NB4 (cell line): ENCODE measurements at places on chromosomes 1 and 21.

- DNase-seq: no peak
These were observed 150.7 kb upstream of the ZNF644 start for GRCh38 chr1:91172541-91172940.

DNA sequence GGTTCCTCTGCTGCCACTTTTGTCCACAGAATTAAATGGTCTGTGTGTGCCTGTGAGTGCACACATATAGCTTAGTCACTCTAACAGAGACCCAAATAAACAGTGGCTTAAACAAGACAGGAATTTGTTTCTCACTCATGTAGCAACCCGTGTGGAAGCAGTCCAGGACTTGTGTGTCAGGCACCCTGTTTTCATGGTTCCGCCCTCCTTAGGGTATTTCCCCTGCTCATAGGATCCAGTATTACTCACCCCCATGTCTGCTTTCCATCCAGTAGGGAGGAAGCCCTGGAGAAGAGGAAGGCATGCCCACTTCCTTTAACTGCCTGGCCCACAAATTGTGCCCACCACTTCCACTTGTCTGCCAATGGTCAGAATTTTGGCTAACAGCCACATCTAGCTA is 41.3 kb upstream of the TACSTD2 start:
- DNase-seq: peak; percentile 50

DNA sequence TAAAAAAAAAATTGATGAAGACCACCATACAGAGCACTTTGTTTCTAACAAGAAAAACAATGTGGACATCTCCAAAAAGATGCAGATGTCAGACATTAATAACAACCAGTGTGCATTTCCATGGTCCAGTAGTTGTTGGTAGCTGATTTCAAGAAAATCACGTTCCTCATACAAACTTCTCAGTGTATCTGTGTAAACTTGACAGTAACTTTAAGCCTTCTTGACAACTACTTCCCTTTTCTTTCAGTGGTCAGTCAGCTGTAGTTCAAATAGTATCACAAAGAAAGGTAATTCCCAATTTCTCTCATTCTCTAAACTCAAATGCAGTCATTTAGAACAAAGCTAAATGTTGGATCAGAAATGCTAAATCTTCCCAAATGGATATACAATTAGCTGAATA is 879.9 kb downstream of the AMY1C start:
- peak; percentile 1 for DNase-seq

GRCh38 chr1:202854787-202855186 is 34.2 kb downstream of the RABIF start:
- no peak for DNase-seq

DNA sequence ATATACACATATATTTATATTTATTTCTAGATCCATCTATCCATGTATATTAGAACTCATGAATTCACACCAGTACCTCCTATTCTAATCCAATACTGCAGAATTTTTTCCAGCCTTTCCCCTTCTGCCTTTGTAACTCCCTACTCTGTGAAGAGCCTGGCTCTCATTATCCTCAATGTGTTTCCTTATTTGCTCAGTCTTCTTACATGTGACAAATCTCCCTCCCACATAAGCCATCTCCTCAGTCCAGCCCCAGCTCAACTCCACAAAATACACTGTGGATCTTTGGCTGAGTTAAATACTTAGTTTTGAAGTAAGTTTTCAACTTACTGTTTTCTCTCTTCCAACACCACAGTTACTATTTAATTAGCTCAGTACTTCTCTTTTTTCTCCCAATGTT is 45.7 kb downstream of the ATP5PO start:
- DNase-seq: no peak

DNA sequence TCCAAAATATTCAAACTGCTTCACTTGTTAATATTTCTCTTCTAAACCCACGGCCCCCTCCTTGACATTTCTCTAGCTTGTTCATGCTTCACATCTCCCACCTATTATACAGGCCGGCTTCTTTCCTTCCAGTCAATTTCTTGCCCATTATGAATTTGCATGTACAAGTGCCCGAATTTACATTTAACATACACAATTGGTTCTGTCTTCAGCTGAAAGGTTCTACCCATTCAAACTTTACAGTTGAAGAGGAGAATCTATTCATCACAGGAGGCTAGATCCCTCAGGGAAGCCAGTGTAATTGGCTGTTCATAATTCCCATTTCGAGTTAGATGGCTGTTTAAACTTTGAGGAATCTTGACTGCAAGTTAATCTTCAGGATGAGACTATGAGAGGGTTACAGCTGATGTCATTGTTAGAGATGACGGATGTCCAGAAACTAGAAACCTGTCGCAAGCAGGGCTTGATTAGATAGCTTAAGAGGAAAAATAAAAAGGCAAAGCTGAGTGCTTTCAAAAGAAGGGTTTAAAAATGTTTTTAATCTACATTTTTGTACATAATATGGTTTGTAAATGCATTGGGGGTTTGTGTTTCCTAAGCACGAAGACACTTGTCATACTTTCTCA is 157.0 kb downstream of the ADSS2 start:
- no peak for DNase-seq

DNA sequence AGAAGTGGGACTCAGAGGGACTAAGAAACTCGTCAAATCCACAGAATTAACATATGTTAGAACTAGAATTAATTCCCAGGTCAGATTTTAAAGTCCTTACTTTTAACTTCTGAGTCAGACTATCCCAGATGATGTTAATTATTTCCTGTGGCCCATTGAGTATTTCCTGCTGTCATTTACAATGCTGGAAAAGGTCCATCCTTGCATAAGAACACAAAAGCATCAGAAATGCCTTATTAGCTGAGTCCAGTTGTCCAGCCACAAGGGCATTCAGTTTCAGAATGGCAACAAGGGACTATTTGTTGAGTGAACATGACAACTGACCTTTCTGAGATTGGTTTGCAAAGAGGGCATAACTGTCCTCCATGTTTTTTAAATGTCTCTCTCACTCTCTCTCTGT is 16.5 kb upstream of the HIVEP3 start:
- DNase-seq: no peak

GRCh38 chr21:44628707-44629391 is 2.0 kb downstream of the KRTAP10-9 start:
- no peak for DNase-seq

- DNase-seq: peak; percentile 78
These were observed 149.3 kb downstream of the HUNK start for GRCh38 chr21:32022146-32022545.

GRCh38 chr1:74399249-74399648 is 113.2 kb downstream of the LRRC53 start:
- DNase-seq: no peak

GRCh38 chr1:208117409-208117808 is 126.8 kb downstream of the PLXNA2 start:
- DNase-seq: no peak

- DNase-seq: no peak
These were observed 176.4 kb downstream of the ETS2 start for GRCh38 chr21:38982096-38982495.

DNA sequence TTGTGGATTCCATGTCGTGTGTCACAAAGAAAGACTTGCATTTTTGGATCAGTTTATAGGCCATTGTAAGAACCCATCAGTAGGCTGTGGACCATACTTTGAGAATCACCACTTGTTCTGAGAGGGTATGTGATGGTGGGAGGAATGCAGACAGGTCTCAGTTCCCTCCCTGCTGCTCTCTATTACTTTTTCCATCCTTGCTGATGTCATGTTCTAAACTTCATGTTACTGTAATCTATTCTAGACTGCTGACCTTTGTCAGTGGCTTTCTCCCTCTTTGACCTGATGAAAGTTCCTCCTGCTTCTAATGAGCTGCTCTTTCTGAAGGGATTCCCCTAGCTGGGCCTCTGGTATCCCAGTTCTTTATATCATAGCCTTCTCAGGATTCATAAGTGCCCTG is 46.1 kb downstream of the ST3GAL3 start:
- no peak for DNase-seq

DNA sequence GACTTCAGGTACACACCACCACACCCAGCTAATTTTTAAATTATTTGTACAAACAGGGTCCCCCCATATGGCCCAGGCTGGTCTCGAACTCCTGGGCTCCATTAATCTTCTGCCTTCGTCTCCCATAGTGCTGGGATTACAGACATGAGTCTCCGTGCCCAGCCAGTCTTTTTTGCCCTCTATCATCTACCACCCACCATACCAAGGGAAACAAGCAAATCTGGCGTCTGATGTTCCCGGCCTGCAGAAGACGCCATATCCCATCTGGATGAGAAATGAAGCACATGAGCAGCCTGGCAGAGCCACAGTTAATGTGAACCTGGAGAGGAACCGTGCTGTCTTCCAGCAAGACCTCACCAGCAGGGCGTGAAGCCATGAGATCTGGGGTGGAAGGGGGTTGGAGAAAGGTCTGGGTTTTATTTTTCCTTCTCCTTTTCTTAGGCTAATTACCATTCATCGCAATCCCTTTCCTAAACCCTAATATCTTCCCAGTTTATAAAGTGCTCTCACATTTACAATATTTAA is 1.8 kb upstream of the PRELP start:
- DNase-seq: no peak

DNA sequence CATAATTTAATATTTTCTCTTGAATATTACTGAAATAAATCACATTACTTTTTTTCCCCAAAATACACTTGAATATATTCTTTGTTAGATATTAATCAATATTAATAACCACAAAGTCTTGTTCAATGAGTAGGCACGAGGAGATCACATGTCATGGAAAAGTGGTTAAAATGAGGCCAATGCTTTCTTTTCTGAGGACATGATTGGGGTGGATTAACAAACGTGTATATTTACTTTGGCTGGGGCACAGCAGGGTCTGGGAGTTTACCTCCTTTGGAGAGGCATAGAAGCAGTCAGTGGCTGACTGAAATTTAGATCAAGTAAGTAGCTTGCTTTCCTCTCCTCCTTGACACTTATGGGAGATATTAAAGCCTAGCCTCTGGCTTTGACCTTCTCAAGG is 664.3 kb upstream of the B3GALT2 start:
- no peak for DNase-seq

GRCh38 chr21:35587841-35588380 is 472.4 kb downstream of the SETD4 start:
- no peak for DNase-seq

- DNase-seq: no peak
These were observed 1527.3 kb upstream of the TPTE start for GRCh38 chr21:8993943-8994639.

GRCh38 chr1:8482979-8483381 is 165.1 kb downstream of the SLC45A1 start:
- DNase-seq: no peak

GRCh38 chr1:37602750-37603694 is 7.3 kb upstream of the GNL2 start:
- peak; percentile 61 for DNase-seq

DNA sequence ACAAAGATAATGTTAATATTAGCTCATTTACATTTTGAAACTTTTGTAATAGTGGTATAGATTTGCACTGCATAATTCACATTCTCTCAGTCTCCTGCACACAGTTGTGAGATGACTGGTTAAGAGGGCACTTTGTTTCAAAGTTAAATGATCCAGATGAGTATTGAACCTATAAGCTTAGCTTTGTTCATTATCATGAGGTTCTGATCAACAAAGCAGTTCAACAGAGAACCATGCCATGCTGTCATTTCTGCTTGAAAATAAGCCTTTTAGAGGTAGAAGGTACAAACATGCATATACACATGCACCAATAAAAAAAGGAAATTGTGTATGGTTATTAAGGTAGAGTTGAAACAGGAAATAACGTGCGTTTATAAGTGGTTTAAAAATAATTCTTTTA is 4.8 kb downstream of the RAP1A start:
- DNase-seq: no peak

GRCh38 chr1:43831851-43832250 is 101.8 kb upstream of the ARTN start:
- DNase-seq: no peak

GRCh38 chr1:86453664-86454063 is 15.1 kb upstream of the CLCA1 start:
- no peak for DNase-seq

GRCh38 chr1:54615531-54616279 is 7.6 kb downstream of the FAM151A start:
- DNase-seq: peak; percentile 26

DNA sequence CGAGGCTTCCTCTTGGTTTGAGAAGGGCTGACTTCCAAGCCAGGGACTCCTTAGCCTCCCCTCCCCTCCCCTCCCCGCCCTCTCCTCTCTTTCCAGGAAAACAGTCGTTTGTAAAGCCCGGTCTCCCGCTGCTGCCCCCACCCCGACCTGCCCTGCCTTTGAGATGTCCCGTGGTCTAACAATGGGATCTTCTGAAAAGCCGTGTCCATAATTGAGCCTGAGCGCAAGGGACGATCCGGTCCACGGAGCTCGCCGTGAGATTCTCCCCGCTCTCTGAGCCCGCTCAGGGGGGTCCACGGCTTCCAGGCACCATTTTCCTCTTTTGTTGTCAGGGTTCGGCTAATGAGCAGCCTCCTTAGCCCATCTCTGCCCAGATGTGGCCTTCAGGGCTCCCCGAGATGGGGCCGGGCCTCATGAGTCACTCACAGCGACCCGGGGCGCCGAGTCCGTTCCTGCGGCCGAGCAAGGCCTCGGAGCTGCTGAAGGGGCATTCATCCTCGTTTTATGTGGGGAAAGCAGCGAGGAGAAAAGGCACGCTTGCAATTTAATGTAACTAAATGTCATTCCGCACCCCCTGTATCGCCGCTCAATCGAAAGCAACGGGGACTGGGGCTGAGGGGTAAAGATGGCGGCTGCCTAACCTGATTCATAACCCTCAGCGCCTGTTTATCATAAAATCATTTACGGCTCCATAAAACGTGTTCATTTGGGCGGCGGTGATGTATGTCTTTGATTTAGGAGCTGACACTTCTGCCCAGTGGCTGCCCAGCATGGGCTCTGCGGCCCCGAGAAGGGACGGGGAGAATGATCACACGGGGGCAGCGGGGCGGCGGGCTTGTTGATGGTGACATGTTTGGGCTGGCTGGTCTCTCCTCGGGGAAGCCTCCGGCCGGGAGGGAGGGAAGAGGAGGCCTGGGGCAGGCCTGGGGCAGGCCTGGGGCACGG is 232.6 kb upstream of the C1orf174 start:
- no peak for DNase-seq

GRCh38 chr21:14982336-14982735 is 82.5 kb downstream of the NRIP1 start:
- DNase-seq: no peak

DNA sequence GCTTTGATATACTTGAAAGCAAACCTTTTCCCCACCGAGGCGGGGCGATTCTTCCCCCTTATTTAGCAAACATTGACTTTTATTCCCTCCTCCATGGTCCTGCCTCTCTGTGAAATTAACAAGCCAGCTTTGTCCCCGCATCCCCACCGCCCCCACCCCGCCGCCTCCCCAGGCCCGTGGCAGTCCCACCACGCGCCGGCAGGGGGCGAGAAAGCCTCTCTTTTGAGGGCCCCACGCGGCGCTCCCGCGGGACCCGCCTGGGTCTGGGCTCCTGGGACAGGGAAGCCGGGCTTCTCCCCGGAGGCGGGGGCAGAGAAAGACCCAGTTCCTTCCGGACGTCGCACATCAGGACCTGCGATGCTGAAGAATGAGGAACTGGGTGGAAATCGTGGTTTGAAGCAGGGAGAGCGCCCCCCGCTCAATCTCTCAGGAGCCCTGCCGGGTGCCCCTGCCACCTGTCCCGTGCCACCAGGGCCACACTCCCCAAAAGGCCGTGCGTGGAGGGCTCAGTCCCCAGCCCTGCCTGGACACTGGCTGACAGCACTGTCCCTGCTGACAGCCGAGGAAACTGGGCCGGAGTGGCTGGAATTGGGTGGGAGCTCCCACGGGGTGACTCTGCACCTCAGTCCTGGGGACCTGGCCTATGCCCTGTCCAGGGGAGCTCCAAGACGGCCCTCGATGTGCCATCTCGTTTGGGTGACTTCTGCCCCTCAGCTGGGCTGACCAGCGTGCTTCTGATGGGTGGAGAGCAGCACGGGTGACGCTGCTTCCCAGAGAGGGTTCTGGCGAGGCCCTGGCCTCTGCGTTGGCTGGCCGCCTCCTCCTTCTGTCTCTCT is 8.6 kb upstream of the ACTRT2 start:
- peak; percentile 55 for DNase-seq
